Esophagus mucosa (tissue), 1 donor: ENCODE measurements at places on chromosomes 6 and 20.

DNA sequence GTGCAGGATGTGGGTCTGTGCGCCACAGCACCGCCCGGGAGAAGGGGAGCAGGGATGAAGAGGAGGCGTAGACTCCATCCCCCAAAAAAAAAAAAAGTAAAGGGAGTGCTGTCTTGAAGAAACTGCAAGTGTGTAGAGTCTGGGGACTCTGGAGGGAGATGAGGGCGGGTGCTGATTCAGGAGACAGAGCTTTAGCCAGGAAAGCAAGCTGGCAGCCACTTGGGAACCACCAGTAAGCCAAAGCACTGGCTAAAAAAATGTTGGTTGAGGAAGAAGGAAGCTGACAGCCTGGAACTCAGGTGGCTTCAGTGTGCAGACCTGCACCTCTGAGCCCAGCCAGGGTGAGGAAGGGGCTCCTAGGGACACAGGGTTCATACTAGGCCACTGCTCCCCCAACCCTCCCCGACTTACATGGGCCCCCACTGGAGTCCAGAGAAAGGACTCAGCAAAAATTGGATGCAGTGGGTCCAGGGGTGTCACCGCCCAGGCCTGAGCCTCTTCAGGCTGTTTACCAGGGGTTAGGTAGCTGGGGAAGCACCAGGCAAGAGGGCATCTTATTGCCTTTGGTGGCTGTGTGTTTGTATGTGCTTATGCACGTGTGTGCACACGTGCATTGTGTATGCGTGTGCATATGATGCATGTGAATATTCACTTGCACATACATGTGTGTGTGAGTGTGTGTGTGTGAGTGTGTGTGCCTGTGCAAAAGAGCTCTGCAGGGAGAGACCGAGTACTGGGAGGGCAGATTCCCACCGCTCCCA, 153.5 kb upstream of the MLN start:
- ATAC-seq: no peak

- no peak for ATAC-seq
These were observed 895.6 kb upstream of the MAP3K7 start for GRCh38 chr6:91482498-91482897.

DNA sequence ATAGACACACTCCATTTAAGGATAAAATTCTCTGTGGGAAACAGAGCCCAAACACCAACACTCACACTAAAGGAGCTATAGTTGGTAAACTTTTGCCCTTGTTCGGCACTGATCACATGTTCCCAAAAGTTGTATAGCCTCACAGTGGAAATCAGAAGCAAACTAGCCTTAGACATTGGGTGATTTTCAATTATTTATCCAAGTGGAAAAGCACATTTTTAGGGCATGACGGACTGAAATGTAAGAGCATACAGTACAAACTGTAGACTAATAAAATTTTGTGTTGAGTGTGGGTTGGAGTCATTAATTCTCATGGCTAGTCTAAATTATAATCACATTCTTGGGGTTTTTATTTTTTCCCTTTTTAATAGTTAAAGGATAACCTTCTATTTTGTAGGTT, 202.4 kb downstream of the MOXD1 start:
- ATAC-seq: no peak

GRCh38 chr6:22064558-22064957, 232.3 kb downstream of the PRL start:
- ATAC-seq: no peak

DNA sequence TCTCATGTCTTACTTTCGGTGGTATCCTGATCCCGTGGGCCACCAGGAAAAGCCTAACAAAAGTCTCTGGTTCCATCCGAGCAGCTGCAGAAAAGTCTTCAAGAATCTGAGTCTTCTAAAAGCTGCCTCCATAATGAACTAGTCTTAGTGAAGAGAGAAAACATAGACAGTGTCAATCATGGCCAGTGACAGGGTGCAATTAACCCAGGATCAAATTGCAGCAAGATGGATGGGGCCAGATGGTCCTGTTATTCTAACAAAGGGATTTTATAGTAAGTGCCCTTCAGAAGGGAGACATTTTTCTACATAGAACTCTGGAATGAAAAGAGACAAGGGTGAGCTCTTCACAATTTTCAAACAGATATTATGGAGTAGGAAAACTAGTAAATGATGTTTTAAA, 281.6 kb upstream of the ZFP64 start:
- ATAC-seq: no peak

DNA sequence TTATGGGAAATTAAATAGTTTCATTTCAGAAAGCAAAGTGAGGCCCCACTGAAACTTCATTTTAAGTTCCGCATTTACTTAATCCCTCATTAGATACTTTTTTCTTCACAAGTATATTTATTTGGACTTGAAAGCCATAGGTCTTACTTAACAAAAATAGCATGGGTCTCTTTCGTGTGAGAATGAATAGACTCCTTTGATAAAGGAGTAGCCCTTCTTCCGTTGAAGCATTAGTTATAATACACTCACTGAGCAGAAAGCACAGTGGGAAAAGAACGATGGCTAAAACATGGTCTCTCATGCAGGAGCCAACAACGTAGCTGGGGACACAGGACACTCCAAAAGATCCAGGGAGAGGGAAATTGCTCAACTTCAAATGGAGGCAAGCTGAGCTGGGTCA, 130.4 kb downstream of the SLC23A2 start:
- ATAC-seq: no peak

DNA sequence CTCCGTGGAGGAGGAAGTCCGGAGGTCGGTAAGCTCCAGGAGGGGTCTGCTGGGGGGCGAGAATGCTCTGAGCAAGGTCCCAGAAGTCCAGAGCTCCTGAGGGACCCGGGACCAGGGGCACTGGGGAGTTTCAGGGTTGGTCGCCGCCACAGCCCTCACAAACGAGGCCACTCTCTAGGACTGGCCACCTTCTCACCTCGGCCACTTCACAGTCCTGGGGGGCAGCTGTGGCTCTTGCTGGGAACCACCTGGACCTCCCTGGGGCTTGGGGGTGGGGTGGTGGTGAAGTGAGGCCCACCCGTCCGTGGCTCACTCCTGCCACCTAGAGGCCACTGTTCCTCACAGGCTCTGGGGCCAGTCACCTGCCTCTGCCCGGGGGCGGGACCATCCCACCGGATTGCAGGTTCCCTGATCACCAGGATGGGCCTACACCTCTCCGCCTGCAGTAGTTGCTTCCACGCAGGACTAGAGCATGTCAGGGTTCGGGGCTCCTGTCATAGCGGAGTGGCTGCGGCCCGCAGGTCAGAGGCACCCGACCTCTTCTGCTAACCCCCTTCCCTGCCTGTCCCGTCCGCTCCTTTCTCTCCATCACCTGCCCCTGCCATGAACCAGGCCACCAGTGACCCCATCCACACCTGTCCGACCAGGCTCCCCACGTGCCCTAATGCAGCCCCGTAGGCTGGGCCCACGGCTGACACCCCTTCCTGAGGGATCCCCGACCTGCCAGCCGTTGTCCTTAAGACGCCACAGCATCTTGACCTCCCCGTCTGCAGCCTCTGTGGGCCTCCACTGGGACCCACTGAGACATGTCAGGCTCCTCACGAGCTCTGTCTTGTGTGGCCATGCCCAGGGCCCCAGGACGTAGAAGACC, 5.1 kb upstream of the TCEA2 start:
- peak; percentile 52 for ATAC-seq

- ATAC-seq: no peak
These were observed 22.5 kb downstream of the PREX1 start for GRCh38 chr20:48805286-48805685.
